ENCODE measurements at places on chromosomes 5 and 9. TPM values are rescaled to one million over a fixed set of nuclear protein-coding genes. Genes with fewer than 3 reads are reported as not detected.
A peak's percentile ranks its signal among the peaks of the same experiment; 100 is the strongest.

- no peaks in the 10 kb centered on the region for H3K4me1 ChIP-seq
- no peak for DNase-seq
- no peaks in the 10 kb centered on the region for H3K27me3 ChIP-seq
- no peak overlapping the region for H3K4me3 ChIP-seq
These were observed 204.0 kb downstream of the GADD45G start for GRCh38 chr9:89808756-89809181.

DNA sequence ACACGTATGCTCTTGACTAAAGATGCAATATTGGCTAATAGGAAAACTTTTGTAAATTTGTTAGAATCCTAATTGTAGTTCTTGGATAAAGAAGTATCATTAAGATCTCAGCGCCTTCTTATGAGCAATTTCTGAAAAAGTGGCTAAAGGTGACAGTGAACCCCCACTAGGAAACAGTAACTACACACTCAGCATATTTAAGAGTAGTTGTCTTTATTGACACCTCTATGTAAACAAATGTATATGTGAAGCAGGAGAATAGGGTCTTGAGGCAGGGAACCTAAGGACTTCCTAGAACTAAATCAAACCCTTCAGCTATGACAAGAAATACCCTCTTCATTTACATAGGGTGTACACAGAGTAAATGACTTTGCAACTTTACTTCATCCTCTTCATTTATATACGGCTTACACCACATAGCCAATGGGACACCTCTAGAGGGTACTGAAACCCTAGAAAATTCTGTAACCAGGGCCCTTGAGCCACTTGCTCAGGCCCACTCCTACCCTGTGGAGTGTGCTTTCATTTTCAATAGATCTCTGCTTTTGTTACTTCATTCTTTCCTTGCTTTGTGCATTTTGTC is 2.8 kb downstream of the NIPSNAP3A start:
- 0 out of 2 replicates have a peak, but pooled peaks cover 8% of the 10 kb centered on the region for H3K36me3 ChIP-seq
- no peak overlapping the region for H3K4me3 ChIP-seq
- H3K27me3 ChIP-seq = no peaks in the 10 kb centered on the region
- no peak for DNase-seq
- no peak overlapping the region for H3K27ac ChIP-seq

Gene FCN1
- total RNA-seq = not detected

Gene IFNA21
- total RNA-seq = not detected

Gene SERF1B
- total RNA-seq = 11.4 TPM

GRCh38 chr5:93658044-93658443 is 75.0 kb downstream of the NR2F1 start:
- no peaks in the 10 kb centered on the region for H3K27me3 ChIP-seq
- H3K27ac ChIP-seq = no peak overlapping the region
- peaks cover 14% of the 10 kb centered on the region for H3K4me1 ChIP-seq
- no peak for DNase-seq

DNA sequence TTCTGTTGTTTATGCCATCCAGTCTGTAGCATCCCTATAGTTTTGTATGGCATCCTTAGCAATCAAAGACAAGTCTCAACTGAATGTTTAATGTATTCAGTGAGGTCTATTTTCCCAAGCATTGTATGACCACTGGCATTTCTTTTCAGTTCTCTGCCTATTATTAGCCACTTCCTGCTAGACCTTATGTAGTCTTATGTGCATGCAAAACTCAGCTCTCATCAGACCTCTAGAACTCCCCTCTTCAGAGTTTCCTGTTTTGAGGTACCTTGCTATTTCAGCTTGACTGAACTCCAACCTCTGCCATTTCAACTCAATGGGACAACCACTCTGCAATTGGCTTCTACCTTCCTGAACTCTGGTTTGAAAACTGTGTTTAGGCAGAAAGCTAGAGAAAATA is 113.2 kb downstream of the SLC25A46 start:
- no peaks in the 10 kb centered on the region for H3K4me1 ChIP-seq
- no peaks in the 10 kb centered on the region for H3K36me3 ChIP-seq
- H3K27me3 ChIP-seq = no peaks in the 10 kb centered on the region

Gene SLC30A5
- total RNA-seq = 55.9 TPM

Gene SV2C
- not detected for total RNA-seq

- H3K27ac ChIP-seq = no peak overlapping the region
- no peaks in the 10 kb centered on the region for H3K27me3 ChIP-seq
- no peaks in the 10 kb centered on the region for H3K4me1 ChIP-seq
These were observed 1238.0 kb upstream of the NUDT12 start for GRCh38 chr5:104800440-104801048.

DNA sequence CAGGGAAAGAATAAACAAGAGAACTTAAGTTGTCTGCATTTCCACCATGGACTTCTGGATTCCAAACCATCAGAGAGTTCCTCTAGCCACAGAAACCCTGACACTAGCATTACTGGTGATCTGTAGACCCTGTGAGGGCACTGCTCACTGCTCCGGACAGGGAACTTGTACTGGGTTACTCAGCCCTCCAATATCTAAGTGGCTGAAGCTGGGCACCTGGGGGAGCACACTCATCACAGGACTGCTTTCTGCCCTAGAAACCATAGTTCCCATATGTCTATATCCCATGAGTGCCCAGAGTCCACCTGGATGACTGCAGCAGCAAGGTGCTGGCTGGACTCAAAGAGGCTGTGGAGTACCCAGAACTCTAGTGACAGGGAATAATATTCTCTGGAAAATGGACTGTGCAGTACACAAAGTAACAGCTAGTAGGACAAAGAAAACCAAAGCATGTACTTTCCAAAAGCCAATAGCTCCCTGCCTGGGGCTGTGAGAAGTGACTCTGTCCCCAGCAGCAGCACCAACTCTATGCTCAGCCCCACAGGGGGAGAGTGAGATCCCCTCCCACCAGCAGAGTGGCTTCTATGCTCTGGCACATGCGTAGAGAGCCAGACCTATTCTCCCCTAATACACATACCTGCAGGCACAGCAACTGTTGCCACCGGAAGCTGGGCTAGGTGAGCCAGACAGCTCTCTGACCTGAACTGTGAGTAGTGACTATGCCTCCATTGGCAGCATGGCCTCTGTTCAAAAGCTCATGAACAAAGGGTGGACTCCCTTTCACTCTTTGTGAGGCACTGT is 472.9 kb upstream of the FTMT start:
- no peak overlapping the region for H3K4me3 ChIP-seq
- H3K4me1 ChIP-seq = no peaks in the 10 kb centered on the region
- H3K27ac ChIP-seq = no peak overlapping the region
- H3K27me3 ChIP-seq = no peaks in the 10 kb centered on the region
- no peak for DNase-seq

- no peak for DNase-seq
- H3K4me1 ChIP-seq = no peaks in the 10 kb centered on the region
- no peak overlapping the region for H3K4me3 ChIP-seq
- H3K36me3 ChIP-seq = no peaks in the 10 kb centered on the region
- no peaks in the 10 kb centered on the region for H3K27me3 ChIP-seq
These were observed 240.5 kb upstream of the CHD1 start for GRCh38 chr5:99169309-99169708.

Gene DBH
- not detected for total RNA-seq

Gene PRSS3
- 40.4 TPM for total RNA-seq

DNA sequence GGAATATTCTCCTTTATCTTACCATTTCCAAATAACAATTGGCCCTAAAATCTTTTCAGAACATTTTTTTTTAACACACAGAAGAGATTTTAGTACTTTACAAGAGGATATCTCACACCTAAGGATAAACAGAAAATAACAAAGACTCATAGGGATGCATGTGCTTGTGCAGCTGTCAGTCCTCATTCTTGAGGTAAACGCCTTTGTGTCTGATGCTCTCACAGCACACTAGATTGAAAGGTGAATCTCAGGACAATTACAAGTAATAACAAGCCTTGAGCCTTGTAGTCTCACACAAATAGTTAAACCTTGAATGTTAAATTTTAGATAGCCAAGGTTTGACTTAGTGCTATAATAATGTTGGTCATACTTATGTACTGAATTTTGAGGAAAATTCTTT is 439.2 kb downstream of the PTPRD start:
- no peak overlapping the region for H3K4me3 ChIP-seq
- DNase-seq = no peak
- no peaks in the 10 kb centered on the region for H3K4me1 ChIP-seq
- no peak overlapping the region for H3K27ac ChIP-seq
- H3K27me3 ChIP-seq = no peaks in the 10 kb centered on the region
- H3K36me3 ChIP-seq = no peaks in the 10 kb centered on the region

- no peak overlapping the region for H3K4me3 ChIP-seq
- peaks cover 13% of the 10 kb centered on the region for H3K36me3 ChIP-seq
- DNase-seq = no peak
- peak overlapping the region; percentile 66 for H3K27ac ChIP-seq
- peaks cover 46% of the 10 kb centered on the region for H3K4me1 ChIP-seq
These were observed 88.6 kb downstream of the SLC44A1 start for GRCh38 chr9:105333076-105333475.

GRCh38 chr5:150309886-150310239 is 7.2 kb upstream of the ARSI start:
- no peak overlapping the region for H3K4me3 ChIP-seq
- no peaks in the 10 kb centered on the region for H3K36me3 ChIP-seq
- H3K27me3 ChIP-seq = peaks cover 2% of the 10 kb centered on the region
- H3K27ac ChIP-seq = no peak overlapping the region
- no peak for DNase-seq

Gene IFNB1
- not detected for total RNA-seq

GRCh38 chr9:107447834-107448233 is 41.7 kb downstream of the KLF4 start:
- DNase-seq = no peak
- no peaks in the 10 kb centered on the region for H3K36me3 ChIP-seq
- peaks cover 10% of the 10 kb centered on the region for H3K27me3 ChIP-seq
- no peaks in the 10 kb centered on the region for H3K4me1 ChIP-seq

Gene PCDHB13
- total RNA-seq = 3.3 TPM

GRCh38 chr5:10838038-10838437 is 77.0 kb upstream of the DAP start:
- no peak for DNase-seq
- H3K27me3 ChIP-seq = no peaks in the 10 kb centered on the region
- H3K4me1 ChIP-seq = peaks cover 37% of the 10 kb centered on the region
- H3K4me3 ChIP-seq = peak overlapping the region; percentile 9

Gene HARS2
- total RNA-seq = 22.9 TPM

DNA sequence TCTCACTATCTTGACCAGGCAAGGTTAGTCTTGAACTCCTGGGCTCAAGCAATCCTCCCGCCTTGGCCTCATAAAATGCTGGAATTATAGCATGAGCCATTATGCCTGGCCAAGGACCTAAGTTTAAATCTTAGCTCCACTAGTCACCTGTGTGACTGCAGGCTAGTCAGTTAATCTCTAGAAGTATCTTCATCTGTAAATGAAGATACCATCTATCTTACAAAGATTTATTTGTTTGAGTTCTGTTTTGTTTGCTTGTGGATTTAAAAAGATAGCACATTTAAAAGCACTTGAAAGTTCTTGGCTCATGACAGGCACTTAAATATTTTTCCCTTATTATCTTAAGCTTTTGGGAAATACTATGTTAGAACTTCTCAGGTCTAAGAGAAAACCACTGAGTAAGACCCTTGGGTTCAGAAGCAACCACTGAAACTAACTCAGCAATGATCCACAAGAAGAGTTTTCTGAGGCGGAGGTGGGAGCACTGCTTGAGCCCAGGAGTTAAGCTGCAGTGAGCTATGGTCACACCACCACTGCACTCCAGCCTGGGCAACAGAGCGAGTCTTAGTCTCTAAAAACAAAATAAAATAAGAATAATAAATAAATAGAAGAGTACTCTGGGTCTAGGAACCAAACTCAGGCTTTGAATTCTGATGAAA is 19.1 kb downstream of the TMEM245 start:
- peaks cover 33% of the 10 kb centered on the region for H3K36me3 ChIP-seq
- H3K4me1 ChIP-seq = peaks cover 72% of the 10 kb centered on the region
- peak overlapping the region; percentile 22 for H3K27ac ChIP-seq
- peaks cover 2% of the 10 kb centered on the region for H3K27me3 ChIP-seq
- DNase-seq = no peak
- no peak overlapping the region for H3K4me3 ChIP-seq

DNA sequence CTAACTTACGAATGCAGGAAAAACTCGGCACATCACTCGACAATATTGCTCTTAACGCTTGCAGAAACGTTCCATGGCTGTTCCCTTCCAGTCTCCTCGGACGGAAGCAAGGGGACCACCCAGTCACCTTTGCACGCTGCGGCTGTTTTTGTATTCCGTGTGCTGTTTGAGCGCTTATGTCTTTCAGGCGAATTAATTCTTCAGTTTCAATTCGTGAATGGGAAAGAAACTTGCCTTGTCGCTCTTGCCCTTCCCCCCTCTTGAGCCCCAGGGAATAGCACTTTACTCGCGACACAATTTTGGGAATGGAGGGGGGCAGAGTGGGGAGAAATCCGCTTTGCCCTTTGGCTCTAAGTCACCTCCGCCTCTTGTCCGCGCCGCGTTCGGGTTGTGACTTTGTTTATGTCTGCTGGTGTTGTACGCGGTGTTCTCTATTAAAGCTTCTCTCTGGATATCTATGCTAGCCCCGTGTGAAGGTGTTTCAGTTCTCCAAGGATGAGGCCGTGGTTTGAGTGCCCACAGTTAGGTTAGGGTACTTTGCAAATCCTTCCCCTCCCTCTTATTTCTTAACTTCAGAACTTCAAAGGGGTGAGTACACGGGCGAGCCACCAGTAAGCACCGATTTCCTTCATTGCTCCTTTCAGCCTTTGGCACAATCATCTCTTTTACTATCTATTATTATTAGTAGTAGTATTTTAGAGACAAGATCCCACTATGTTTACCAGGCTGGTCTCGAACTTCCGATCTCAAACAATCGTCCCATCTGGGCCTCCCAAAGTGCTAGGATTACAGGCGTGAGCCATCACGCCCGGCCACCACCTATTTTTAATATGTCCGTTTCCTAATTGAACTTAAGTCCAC is 2.7 kb downstream of the FOXB2 start:
- peaks cover 58% of the 10 kb centered on the region for H3K27me3 ChIP-seq
- H3K4me3 ChIP-seq = no peak overlapping the region
- no peak for DNase-seq
- H3K27ac ChIP-seq = no peak overlapping the region

DNA sequence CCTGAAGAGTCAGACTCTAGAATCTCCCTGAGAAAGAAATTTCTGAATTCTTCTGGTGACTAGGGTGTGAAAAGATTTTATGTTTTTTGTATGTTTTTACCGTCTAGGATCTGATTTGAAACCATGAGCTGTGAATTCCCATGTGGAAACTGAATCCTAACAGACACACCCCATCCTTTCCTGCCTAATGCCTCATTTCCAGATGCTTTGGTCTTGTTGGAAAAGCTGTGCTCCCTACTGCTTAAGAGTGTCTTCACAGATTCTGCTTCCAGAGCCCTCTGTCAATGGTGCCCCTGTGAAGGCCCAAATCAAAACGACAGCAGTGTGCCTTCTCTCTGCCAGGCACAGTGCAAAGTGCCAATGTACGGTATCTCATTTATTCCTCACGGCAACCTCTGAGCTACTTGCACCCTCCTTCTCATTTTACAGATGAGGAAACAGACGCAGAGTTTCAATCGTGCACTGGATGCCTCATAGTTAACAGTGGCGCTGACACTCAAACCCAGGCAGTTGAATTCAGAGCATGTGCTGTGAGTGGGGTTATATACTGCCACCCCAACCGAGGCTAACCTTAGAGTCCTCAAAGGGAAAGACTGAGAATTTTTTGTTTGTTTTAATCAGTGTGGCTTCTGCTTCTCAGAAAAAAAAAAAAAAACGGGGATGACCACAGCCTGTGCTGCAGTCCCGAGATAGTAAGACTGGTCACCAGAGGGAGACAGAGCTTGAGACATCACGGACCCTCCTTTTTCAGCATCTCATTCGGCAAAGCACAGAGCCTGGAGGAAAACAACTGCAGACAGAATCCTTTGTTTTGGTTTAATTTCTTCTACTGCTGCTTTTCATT is 188.4 kb downstream of the SNCAIP start:
- H3K36me3 ChIP-seq = no peaks in the 10 kb centered on the region
- H3K27ac ChIP-seq = no peak overlapping the region
- H3K4me3 ChIP-seq = peak overlapping the region; percentile 74
- peak; percentile 53 for DNase-seq
- peaks cover 3% of the 10 kb centered on the region for H3K27me3 ChIP-seq
- peaks cover 12% of the 10 kb centered on the region for H3K4me1 ChIP-seq

Measured in HFFc6 (cell line).